ENCODE measurements at places on chromosomes 13 and 19.

GRCh38 chr19:15374796-15375440 is 4.7 kb downstream of the AKAP8 start:
- DNase-seq: no peak

DNA sequence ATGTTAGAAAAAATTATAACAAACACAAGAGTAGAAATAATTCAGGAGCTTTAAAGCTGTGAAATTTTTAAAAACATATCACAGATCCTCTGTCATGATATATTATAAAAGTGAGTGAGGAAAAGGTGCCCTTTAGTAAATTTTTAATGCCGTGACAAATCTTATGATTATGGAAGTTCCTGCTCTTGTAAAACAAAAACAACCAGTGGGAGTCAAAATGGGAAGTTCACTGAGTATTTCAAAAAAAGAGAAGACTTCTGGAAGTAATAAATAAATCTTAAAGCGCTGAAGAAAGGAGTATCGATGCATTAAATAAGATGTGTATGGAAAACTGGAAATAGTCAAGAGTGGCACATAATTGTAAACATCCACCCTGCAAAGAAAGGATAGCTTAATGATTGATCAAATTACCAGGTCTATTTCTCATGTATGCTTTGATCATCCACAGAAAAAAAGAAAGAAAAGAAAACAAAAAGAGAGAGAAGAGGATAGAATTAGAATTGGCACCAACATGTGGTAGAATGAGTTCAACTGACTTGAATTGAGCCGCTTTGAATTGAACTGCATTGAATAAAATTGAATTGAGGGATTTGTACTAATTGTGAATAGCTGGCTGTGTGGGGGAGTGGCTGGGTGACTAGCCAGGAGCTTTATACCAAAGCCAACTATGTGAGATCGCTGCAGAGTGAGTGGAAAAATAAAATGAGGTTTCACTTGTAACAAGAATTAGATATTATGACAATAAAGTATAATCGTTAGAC is 647.6 kb upstream of the SPRY2 start:
- no peak for DNase-seq

GRCh38 chr13:60509601-60510386 is 112.8 kb downstream of the TDRD3 start:
- peak; percentile 30 for DNase-seq

- DNase-seq: no peak
Measured at GRCh38 chr13:43933378-43933777, 53.7 kb downstream of the LACC1 start.

DNA sequence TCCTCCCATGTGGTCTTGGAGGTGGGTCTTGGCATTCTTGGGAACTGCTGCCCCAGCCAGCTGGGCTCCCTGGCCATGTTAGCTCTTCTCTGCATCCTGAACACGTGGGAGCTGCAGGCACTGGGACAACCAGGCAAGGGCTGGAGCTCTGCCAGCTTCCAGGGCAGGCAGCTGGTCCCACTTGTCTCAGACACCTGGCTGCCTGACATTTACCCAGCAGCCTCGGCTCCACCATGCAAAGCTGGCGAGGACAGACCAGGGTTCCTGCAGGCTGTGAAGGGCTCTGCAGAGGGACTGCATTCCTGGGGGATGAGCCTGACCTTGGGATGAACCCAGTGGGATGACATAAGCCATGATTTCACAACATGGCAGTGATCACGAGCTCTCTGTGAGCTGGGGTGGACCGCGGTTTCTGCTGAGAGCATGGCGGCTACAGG is 99.0 kb upstream of the TSHZ3 start:
- DNase-seq: peak; percentile 99

- no peak for DNase-seq
Measured at GRCh38 chr19:51346742-51347141, 4.8 kb upstream of the VSIG10L start.

DNA sequence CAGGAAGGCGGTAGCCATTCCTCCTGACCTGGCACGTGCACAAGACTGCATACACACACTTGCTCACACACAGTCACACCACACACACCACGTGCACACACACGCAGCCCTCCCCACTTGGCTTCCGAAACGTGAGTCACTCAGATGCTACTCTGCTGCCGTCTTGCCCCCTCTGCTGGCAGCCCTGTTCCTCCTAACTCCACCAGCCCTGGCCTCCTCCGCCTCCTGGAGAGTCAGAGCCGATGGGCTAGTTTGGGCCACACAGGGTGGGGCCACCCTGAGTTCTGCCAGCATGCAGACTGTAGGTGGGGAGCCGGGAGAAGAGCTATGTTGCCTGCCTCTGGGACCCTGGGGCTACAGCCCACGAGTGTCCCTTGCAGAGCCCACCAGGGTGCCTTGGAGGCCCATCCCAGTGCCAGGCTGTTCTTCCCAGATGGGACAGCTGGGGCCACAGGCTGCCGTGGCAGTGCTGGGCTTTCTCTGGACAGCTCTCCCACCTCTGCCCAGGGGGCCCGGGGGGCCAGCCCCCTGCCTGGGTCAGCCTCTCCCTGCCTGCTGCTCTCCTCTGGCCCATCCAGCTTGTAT is 12.1 kb downstream of the PIN1 start:
- DNase-seq: peak; percentile 90

DNA sequence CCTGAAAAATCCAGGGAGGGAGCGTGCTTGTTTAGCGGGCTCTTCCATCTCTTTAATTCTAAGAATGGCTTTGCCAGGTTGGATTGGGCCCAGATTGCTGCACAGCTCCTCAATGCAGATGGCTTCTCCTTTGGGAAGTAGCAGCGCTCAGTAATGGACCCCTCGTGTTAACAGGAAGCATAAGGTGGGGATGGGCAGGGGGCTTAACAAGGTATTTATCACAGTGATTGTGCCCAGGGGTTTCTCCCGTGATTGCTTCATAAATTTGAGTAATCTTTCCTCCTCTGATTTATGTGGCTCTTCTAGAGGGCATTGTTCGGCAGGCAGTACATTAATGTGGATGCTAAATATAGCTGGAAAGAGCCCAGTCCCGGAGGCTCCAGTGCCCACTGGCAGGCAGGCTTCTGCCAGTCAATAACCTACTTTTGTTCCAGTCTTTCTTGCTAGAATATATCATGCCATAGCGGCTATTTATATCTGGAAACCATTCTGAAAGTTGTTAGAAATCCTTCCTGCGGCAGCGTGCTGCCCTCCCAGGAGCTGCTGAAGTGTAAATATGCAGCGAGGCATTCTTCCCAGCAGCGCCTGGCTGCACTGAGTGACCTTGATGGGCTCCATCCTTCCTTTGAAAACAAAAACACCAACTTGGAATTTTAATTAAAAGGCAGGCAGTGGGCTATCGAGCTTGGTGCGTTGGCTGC is 65.0 kb downstream of the FGF9 start:
- DNase-seq: no peak

DNA sequence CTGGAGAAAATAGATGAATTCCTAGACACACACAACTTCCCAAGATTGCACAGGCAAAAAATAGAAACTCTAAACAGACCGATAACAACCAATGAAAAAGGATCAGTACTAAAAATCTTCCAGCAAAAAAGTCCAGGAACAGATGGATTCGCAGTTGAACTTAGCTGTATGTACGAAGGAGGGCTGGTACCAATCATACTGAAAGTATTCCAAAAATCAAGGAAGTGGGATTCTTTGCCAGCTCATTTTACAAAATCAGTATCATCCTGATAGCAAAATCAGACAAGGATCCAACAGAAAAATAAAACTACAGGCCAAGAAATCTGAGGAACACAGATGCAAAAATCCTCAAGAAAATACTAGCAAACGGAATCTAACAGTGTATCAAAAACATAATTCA is 6.5 kb upstream of the LILRB2 start:
- DNase-seq: peak; percentile 63

DNA sequence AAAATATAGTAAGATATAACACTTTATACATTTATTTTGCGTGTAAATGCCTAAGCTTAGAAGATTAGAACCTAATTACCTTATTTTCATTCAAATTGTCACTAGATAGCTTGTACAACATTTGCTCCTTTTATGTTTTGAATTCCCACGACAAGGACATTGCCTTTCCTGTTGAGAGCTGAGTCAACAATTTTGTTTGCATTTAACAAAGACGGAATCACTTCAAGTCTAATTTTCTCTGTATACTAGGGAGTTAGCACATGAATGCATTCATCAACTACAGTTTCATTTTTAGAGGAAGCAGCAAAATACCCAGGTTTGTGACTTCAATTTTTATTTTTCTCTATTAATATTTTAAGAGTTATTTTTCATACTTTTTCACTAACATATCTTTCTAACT is 48.7 kb upstream of the PCCA start:
- DNase-seq: no peak

- DNase-seq: peak; percentile 9
Measured at GRCh38 chr13:48504606-48505005, 28.3 kb downstream of the RCBTB2 start.

All from LHCN-M2 (cell line).